ENCODE measurements at places on chromosomes 2 and 18.

GRCh38 chr18:34867520-34867919 lies 157.4 kb downstream of the DTNA start:
- no peak for DNase-seq

DNA sequence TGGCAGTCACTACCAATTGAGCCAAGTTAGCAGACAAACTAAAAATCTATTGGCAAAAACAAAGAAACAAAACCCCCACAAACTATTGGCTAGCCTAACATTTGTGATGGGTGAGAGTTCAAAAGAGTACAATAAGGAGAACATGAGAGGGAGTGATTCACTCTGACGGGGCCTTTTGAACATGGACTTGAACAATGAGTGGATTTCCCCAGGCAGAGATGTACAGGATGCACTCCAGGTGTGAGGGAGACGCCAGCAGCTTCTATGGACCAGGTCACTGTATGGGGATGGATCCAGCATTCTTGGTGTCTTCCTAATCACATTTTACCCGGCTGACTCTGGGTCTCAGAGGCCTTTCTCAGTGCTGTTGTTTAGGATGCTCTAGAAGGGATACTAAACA lies 167.5 kb upstream of the SMAD2 start:
- no peak for DNase-seq

- DNase-seq: no peak
These were observed 246.6 kb downstream of the LRRTM1 start for GRCh38 chr2:80057956-80058355.

DNA sequence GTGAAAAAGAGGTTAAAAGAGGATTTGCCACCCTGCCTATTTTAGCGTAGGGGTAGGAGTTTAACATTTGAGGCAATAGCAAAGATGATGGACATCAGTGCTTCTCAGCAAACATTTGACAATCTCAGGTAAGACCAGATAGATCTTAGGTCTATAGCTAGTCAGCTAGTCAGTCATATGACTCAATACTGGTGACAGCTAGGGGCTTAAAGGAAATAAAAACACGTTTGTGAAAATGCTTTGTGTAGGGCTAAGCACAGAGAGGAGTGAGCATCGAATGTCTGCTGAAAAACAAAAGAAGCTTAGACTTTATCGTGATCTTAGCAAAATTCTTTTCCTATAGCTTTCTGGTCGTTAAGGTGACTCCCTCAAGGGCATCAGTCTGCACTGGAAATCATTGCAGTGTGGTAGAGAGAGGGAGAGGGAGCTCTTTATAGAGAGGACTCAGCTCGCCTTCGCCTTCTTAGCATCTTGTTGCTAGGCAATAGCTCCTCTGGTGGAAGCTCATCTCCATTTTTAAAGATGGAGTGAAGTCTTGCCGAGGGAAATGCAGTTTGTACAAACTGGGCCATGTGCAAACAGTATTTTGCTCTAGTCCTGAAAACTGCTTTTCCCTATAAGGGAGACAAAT lies 62.8 kb upstream of the SLC38A11 start:
- DNase-seq: no peak

All from nucleus accumbens (tissue), 56 donors.